ENCODE measurements at places on chromosomes 2 and 18.

DNA sequence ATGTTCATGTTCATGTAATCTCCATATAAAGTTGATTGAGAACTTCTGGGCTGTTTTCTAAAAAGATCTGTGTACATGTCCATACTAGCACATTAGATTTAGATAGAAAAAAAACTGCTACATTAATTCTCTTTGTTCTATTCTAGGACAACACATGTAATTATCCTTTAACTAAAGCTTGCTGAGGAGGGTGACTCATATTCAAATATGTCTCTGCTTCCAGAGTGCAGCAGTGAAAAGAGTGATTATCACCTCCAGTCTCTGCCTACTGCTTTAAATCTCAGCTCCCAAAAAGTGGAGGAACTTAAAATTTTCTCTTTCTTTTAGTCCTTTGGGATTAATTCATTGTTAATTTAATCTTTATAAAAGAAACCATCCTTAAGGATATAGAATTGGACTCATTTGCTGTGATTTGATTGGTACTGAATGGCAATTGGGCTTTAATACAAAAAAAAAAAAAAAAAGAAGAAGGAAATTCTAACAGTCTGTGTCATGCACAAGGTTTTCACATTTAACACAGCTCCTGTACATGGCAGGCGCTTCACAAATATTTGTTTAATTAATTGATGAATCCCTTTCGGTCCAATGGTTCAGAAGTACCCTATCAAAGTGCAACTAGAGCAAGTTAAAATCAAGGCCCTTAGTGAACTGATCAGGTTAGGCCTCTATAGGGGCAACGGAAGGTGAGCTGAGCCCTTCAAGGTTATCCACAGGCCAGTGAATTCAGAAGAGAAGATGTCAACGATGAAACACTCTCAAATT, 214.0 kb upstream of the KCNJ3 start:
- no peak for ATAC-seq

DNA sequence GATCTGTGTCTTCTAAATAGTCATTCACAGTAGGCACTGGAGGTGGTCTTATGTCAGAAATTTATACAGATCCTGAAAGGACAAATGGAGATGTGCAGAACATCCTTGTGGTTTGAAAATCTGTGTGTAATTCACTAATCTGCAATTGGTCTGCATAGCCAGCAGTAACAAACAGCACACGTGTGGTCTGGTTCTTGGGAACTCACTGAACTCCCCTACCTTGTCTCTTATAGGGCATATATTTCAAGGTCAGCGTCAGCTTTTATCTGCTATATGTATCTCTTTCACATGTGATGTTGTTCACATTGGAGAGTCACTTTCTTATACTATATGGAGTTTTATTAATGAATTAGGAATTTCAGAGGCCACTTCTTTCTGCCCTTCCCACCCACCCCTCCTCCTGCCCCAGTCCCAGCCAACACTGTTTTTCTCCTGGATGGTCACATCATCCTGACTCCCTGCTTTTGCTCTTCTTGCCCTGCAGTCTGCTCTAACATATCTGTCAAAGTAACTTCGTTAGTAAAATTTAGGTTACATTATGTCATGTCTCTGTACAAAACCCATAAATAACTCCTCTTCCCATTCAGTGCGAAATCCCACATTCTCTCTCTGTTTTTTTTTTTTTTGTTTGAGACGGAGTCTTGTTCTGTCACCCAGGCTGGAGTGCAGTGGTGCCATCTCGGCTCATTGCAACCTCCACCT, 35.4 kb upstream of the CABYR start:
- ATAC-seq = no peak

GRCh38 chr18:48022531-48023329, 92.3 kb upstream of the SMAD2 start:
- ATAC-seq = no peak

DNA sequence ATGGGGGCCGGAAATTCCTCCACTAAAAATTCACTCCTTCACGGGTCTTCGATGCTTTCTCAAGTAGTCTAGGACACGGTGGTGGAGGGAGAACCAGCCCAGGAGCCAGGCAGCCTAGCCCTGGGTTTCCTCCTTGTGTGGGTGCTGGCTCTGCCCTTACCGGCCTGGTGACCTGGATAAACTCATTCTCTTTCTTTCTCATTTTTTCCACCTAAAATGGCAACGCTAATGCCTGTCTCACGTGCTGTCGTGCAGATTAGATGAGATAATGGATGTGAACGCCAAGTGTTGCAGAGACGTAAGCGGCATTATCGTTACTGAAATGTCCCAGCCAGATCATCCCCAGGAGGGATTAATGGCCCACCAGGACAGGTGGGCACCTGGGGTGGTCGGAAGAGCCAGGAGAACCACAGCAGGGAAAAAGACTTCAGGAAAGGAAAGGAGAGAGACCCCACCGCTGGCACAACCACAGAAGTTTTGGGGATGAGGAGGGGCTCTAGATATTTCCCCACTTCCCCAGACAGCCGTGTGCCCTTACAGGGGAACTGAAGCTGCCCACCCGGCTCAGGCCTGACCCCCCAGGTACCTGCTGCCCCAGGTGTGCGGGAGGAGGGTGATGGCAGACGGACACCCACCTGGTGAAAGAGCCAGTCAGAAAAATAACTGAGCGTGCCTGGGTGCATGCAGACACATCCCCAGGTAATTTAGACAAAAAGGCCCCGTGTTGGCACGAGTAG, 100.8 kb upstream of the ASAP2 start:
- no peak for ATAC-seq

DNA sequence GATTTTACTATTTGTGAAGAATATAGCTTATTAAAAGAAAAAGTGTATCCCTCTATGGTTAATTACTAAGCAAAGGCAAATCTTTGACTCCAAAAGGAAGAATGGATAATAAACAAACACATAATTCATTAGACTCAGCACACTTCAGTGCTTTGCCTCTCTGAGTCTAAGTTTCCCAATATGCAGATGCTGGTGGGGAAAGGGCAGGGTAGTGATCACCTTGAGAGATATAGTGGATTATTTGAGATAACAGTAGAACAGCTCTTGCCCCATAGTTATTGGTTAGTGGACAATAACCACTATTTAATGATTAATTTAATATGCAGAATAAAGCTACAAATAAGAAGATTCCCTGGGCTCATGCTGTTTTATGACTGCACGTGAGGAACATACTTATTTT, 98.2 kb upstream of the SLC8A1 start:
- ATAC-seq = no peak

DNA sequence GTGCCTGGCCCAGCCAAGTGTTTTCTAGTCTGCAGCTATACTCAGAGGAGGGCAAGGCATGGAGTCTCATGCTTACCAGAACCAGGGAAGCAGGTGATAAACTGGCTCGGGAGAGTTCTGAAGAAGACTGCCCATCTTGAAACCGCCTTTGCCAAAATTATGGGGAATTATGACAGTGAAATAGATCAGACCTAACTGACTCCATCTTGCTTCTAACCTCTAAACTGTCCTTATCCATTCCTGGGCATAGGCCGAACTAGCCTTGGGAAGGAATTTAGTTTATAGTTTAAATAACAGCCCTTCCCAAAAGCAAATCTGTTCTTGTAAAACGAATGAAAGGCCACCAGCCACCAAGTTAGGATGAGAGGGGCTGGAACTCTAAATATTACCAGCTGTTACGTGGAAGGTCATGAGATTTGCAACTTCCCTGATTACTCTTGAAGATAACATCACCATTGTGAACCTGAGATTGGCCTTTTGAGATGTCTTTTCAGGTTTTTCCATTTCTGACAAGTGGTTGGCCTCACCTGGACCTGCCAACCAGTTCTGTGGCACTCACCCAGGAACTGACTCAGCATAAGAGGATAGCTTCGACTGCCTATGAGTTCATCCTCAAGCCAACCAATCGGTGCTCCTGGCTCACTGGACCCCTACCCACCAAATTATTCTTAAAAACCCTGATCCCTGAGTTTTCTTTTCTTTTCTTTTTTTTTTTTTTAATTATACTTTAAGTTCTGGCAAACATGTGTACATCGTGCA, 23.4 kb downstream of the CHCHD5 start:
- ATAC-seq = no peak

- ATAC-seq = no peak
These were observed 43.0 kb upstream of the CHMP1B start for GRCh38 chr18:11808001-11808855.

GRCh38 chr2:222033541-222033940, 265.3 kb downstream of the PAX3 start:
- ATAC-seq = no peak

DNA sequence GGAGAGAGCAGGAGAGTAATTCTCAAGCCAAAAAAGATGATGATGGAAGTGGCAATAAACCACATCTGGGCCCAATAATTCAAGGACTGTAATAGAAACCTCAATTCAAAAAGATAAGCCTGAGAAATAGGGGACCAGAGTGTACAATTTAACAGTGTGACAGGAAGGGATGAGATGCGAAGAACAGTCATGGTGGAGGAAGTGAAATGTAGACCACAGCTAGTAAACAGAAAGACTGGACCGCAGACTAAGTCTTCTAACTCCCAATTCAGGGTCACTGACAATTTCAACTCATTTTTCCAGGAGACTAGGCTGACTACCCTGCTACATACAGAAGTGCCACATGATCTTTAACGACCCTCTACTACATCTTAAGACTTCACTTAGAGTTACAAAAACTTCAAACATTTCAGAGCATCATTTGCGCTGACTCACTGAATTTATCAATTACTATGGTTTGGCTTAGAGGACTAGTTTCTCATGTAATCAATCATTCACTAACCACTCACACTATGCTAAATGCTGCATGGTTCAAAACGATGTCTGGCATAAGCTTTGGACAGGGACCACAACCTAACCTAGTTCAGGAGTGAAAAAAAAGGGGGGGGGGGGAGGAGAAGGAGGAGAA, 9.0 kb downstream of the CUL3 start:
- no peak for ATAC-seq

DNA sequence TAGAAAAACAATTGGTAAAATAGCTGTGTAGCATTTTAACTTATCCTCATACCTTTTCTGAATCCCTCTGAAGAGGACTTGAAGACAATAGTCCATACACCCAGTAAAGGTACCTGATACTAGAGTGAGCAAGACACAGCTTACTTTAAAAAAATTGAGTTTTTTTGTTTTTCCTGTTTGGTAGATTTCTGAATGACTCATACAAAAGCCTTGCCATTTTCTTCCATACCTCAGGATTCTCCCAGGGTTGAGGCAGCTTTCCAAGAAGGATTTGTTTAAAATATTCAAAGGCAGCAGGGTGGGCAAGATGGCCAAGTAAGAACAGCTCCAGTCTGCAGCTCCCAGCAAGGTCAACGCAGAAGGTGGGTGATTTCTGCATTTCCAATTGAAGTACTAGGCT, 551.0 kb upstream of the LRATD1 start:
- no peak for ATAC-seq

GRCh38 chr2:41160439-41160838, 708.5 kb upstream of the SLC8A1 start:
- ATAC-seq = peak; percentile 56

GRCh38 chr2:39712953-39713352, 47.2 kb downstream of the TMEM178A start:
- no peak for ATAC-seq

DNA sequence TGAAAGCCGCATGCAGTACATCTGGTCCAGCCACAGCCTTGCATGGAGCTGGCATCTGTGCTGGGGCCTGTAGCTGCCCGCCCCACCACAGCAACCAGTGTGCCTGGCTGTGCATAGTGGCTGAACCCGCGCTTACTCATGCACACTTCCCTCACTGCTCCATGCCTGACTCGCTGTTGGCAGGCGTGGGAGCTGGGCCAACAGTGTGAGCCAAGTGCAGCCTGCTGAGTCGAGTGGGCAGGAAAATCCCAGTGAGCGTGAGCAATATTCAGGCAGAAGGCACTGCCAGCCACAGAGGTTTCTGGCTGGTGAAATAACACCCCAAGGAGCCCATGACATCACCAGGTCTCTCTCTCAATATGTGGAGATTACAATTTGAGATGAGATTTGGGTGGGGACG, 1674.1 kb upstream of the TMEFF2 start:
- no peak for ATAC-seq

Measured in activated CD4-positive, CD25-positive, alpha-beta regulatory T cell treated with anti-CD3 and anti-CD28 coated beads, Interleukin-2, amount 50 U/mL, for 24 hours (primary cell).